ENCODE measurements at places on chromosomes 16 and 17. TPM values are rescaled to one million over a fixed set of nuclear protein-coding genes. Genes with fewer than 3 reads are reported as not detected.

OSBPL7 gene
- 11.1 TPM for total RNA-seq

CCL8 gene
- not detected for total RNA-seq

AMZ2 gene
- total RNA-seq, result 56.5 TPM

UNC45B gene
- total RNA-seq, result not detected

ARL16 gene
- 21.1 TPM for total RNA-seq

CIITA gene
- total RNA-seq, result 0.15 TPM

KRT222 gene
- total RNA-seq, result not detected

GFAP gene
- 0.65 TPM for total RNA-seq

EXOC3L1 gene
- total RNA-seq, result 29.9 TPM

GAST gene
- not detected for total RNA-seq

HSD17B1 gene
- 0.15 TPM for total RNA-seq

MYH2 gene
- not detected for total RNA-seq

NOXO1 gene
- not detected for total RNA-seq

FOXN1 gene
- not detected for total RNA-seq

CAMKK1 gene
- 3.2 TPM for total RNA-seq

ALOX15 gene
- total RNA-seq, result not detected
